ENCODE measurements at places on chromosomes 16 and 17.
A peak's percentile ranks its signal among the peaks of the same experiment; 100 is the strongest.

GRCh38 chr16:49585143-49585832 is 211.7 kb downstream of the C16orf78 start:
- no peak for DNase-seq

GRCh38 chr16:52439171-52439701 is 107.7 kb downstream of the TOX3 start:
- no peak for DNase-seq

- no peak for DNase-seq
These were observed 12.7 kb downstream of the TMEM11 start for GRCh38 chr17:21201298-21201595.

DNA sequence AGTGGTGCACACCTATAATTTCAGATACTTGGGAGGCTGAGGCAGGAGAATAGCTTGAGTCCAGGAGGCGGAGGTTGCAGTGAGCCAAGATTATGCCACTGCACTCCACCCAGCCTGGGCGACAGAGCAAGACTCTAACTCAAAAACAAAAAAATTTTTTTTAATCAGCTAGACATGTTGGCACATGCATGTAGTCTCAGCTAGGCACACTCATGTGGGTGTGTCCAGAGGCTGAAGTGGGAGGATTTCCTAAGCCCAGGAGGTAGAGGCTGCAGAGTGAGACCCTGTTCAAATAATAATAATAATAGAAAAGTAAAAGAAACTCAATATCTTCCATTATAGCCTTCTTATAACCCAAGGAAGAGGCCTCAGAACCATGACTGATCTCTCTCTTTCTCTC is 11.5 kb upstream of the ARHGAP17 start:
- DNase-seq, result no peak

DNA sequence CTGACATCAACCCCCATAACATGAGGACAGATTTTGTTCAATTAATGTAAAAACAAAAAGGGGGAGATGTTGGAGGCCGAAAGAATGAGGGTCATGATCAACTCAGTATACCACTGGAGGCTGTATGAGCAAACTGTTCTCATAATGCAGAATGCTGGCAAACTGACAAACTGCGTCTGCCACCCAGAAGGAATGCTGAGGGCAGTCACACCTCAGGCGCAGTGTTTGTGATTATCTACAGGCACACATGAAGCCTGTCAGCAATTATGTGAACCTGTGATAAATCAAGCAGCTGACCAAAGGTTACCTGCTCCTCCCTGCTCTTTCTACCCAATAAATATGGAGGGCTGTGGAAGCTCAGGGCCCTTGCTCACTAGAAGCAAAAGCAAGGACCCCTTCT is 27.3 kb downstream of the CD300LG start:
- DNase-seq, result no peak

- no peak for DNase-seq
These were observed 41.1 kb downstream of the TSC2 start for GRCh38 chr16:2088759-2089358.

DNA sequence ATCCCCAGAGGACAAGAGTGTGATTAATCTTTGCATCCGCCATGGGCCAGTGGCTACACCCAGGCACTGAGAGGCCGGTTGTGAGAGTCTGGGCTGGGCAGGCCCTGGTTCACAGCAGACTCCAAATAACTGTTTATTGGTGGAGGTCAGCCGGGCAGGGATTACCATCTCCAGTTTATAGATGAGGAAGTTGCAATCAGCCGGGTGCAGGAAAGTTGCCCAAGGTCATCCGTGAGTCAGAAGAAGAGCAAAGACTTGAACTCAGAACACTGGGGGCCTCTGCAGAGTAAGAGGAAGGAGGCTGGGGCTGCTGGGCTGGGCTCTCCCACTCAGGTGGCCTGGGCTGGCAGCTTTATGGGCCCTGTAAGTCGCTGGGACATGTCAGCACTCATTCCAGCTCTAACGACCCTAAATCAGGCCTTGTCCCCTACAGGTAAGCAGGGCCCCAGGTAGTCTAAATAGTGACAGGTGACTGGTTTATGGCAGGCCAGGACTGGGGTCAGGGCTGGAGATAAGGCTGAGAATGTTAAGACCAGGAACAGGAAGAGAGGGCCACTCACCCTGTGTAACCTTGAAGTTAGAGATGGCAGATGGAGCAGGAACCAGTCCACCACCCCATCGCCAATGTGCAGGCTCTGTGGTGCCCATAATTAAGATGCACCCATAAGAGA is 2.1 kb upstream of the CA4 start:
- DNase-seq, result peak; percentile 27

DNA sequence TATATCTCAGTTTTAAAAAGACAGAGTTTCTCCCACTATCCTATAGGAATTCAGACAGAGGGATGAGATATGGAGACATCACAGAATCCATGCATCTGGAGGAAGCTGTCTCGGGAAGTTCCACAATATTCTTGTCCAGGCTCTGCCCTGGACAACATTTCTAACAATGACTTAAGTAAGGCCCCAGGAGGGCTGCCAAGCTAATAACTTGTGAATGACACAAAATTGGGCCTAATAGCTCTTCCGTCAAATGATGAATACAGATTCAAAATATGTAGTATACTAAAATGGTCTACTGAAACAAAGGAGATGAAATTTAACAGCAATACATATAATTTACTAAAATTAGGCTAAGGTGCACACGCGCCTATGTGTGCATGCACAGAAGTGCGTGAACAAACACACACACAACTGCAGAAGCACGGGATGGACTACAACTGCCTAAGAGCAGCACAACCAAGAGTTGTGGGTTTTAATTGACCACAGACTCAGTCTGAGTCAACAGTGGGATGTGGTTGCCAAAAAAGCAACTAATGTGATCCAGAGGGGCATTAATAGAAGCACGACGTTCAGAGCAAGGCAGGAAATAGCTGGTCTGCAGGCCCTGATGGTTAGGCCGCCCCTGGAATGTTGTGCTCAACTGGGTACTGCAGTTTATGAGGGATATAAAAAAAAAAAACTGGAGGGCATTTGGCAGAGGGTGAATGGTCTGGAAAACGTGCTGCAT is 26.3 kb upstream of the HS3ST2 start:
- DNase-seq, result peak; percentile 1

DNA sequence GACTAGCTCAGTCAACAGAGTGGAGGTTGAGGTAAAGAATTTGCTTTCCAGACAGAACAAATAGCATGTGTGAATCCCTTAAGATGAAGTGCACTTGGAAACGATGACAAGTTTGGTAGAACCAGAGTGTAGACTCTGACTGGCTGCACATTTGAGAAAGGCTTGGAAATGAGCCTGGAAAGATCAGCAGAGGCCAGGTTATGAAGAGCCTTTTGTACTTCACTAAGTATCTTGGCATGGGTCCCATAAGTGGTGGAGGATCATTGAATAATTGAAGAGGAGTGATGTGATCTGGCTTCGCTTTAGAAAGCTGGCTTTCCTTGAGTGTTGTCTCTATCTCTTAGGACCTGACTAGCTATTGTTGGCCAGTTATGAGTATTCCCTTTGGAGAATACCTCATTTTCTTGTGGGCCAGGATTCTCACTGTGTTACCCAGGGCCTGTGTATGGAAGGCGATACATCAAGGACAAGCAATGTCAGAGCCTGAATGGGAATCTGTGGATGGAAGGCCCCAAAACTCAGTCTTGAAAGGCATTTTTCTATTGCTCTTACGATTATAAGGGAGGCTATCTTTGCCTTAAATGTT is 329.8 kb downstream of the UTP18 start:
- DNase-seq, result no peak

DNA sequence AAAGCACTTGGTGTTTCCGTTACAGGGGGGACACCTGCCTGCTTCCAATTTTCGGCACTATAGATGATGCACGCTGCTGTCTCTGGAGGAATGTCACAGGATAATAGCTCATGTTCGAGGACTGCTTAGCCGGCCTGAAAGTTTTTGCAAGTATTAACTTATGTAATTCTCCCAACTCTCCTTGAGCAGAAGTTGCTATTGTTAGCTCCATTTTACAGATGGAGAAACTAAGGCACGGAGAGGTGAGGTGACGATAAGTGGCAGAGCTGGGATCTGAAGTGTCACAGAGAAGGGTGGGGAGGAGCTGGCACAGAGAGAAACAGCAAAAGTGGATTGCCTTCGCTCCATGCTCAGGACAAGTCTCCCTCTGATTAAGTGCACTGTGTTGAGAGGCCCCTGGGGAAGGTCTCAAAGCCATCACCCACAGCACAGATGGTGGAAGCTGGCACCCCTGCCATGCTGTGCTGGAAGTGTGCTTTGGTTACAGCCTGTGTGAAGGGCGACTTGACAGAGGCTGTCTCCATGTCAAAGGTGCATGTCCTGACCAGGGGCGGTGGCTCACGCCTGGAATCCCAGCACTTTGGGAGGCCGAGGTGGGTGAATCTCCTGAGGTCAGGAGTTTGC is 40.8 kb upstream of the MEAK7 start:
- no peak for DNase-seq

DNA sequence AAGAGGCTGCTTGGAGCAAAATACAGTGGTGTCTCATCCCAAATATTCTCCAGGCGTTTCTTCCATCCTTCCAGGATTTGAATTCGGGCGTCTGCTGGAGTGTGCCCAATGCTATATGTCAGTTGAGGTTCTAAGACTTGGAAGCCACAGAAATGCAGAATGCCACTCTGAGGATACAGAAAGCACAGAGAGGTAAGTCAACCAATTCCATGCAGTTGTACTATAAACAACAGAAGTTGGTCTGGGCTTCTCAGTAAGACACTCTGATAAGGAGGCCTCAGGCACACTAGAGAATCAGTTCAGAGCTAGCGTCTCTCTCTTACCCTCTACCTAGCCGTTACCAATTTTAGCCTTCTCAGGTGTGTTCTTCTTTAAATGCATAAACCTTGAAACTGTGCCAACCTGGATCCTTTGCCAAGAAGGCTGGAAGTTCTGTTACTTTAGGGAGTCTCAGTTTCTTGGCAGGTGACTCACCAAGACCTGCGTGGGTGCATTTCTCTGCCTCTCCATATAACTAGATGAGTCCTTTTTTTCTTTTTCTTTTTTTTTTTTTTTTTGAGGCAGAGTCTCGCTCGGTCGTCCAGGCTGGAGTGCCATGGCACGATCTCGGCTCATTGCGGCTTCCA is 15.1 kb downstream of the NQO1 start:
- peak; percentile 43 for DNase-seq

- DNase-seq, result no peak
These were observed 6.3 kb upstream of the PABPN1L start for GRCh38 chr16:88872650-88873331.

GRCh38 chr17:40454613-40454995 is 11.4 kb downstream of the IGFBP4 start:
- DNase-seq, result no peak

- DNase-seq, result peak; percentile 98
These were observed 11.6 kb upstream of the MARCHF10 start for GRCh38 chr17:62819511-62820221.
